NCI-H446 (cell line): ENCODE measurements at places on chromosomes 2 and 18.

DNA sequence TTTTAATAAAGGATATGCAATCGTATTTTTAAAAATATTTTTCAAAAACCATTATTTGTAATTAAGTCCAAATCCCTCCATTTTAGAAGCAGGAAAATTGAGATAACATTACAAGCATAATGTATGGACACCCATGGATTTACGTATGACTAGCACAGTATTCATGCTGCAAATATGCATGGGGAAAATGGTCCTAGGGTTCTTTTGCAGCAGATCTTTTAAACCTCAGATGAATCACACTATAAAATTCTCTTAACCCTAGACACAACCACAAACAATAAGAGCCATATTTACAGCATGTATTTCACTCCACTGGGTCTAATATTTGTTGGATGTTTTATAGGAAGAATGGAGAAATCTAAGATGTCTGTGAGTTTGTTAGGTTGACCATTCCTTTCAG is 453.4 kb downstream of the TGIF1 start:
- no peak for DNase-seq

DNA sequence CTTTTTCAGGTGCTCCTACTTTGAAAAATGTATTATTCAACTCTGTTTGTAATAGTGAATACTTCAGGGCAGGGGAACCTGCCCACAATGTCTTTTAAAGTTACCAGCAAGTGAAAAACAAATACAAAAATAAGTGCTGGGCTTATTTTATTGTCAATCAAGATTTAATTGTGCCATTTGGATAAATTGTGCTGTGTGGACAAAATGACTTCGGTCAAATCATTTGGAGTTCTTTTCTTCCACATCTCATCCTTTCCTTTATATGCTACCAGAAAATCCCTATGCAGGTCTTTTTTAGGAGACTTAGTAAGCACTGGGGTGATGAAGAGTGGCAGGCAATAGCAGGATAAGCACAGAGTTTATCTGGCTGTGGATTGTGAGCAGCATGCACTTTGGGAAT is 63.9 kb downstream of the NYAP2 start:
- no peak for DNase-seq

- DNase-seq = no peak
These were observed 88.0 kb upstream of the EFEMP1 start for GRCh38 chr2:56011624-56012023.

- no peak for DNase-seq
These were observed 2.7 kb downstream of the MIB1 start for GRCh38 chr18:21743166-21743832.

DNA sequence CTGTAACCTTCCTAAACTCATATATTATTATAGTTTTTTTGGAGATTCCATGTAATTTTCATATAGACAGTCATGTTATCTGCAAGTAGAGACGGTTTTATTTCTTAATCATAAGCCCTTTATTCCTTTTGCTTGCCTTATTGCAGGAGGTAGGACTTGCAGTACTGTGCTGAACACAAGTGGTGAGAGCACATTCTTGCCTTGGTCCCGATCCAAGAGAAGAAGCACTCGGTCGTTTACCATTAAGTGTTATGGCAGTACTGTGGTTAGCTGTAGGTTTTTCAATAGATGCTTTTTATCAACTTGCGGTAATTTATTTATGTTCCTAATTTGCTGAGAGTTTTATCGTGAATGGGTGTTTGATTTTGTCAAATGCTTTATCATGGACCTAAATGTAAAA is 305.7 kb downstream of the DYSF start:
- DNase-seq = no peak

DNA sequence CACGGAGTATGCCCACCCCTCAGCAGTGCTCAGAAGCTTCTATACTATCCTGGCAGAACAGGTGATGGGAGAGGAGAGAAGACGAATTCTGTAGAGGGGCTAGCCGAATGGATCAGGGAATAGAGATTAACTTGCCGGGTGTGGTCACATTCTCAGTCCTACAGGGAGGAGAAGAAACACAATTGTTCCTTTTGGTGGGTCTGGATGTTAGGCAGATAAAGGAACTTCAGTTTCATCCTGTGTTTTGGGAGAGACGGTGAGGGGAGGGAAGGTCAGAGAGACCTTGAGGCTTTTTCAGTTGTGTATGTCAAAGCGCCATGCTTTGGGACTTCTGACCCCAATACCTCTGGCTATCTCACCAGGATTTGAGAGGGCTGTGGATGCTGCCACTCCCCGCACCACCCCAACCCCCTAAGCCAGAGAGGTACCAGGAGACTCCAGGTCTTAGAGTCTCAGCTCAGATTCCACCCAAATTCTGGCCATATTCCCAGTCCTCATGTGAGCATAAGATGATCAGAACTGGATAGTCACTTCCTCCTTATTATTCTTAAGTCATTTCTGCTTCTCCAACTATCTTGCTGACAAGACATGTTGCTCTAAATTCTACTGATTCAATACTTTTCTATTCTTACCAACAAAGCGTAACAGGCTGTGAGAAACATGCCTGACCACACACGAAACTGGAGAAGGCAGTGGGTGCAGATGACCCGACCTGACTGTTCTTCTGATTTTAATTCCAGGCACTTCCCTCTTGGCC is 2.3 kb upstream of the TMEM37 start:
- DNase-seq = no peak

- no peak for DNase-seq
These were observed 18.2 kb upstream of the CCBE1 start for GRCh38 chr18:59715445-59715844.

- no peak for DNase-seq
These were observed 1.2 kb upstream of the C2orf72 start for GRCh38 chr2:231036131-231036530.

- no peak for DNase-seq
These were observed 26.0 kb upstream of the NOTO start for GRCh38 chr2:73176205-73176880.

DNA sequence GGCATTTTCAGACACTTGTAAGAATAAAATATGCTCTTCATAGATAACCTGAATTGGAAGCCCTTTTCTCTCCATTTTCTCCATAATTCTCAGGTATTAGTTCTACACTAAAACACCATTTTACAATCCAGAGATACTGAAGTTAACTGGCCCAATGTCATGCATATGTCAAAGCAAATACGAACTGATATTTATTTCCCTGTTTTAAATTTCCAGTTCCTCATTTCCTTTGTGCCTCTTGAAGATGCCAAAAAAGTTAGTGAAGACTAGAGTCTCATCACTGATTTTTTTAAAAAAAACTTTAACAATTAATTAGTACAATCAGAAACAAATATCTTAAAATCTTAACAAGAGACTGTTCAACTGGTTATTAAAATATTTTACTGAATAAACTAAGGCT is 52.8 kb upstream of the ITGB6 start:
- DNase-seq = no peak

- DNase-seq = no peak
These were observed 690 bp downstream of the SDC1 start for GRCh38 chr2:20224164-20224715.

DNA sequence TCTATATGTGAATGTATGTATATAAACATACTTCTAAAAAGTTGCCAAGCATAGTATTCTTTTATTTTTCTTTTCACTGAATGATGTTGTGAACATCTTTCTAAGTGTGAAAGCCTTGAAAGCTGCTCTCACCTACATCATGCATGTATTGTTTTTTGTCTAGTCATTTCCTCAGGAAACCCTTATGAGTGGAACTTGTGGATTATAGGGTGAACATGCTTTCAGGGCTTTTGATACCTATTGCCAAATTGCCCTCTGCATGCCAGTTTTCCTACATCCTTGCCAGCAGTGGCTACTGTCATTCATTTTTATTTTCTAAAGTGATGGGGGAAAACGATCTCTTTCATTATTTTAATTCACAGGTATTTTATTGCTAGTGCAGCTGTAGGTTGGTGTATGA is 78.3 kb downstream of the ADAM23 start:
- no peak for DNase-seq

DNA sequence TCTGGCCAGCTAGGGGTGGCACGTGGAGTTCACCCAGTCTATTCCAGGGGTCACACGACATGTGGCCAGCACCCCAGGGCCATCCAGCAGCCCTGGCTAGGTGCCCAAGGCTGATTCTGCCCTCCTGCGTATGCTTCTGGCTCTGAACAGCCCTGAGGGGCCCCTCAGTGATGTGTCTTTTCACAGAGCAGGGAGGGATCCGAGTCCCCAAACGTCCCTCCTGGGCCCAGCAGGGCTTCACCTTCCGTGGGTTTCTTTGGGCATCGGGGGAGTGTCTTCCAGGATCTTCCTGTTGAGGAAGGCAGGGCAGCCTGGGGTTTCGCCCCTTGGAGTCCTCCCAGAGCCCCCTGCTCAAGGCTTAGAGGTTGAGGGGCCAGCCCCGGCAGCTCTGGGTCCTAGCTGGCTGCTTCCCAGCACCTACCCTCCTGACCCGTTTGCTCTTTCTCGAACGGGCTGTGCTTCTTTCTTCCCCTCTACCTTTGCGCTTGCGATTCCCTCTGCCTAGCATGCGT is 165.9 kb downstream of the DYSF start:
- DNase-seq = no peak

- no peak for DNase-seq
These were observed 40.0 kb downstream of the TTC32 start for GRCh38 chr2:19861813-19862212.

DNA sequence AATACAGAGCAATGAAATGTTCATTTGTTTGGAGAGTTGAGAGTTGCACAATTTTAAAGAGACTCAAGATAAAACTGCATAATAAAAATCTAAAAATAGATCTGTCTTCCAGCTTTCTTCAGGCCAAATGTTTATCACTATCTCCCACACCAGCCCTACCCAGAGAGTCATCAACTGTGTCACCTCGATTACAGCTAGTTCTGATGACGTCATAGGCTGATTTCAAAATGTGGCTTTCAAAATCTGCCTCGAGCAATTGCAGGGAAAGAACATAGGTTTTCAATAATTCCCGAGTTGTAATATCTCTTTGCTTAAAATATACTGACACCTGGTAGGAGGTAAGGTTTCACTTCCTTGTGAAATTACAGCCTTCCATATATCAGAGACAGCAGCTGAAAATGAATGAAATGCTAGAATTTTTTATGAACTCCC is 677.6 kb upstream of the ID2 start:
- peak; percentile 12 for DNase-seq

DNA sequence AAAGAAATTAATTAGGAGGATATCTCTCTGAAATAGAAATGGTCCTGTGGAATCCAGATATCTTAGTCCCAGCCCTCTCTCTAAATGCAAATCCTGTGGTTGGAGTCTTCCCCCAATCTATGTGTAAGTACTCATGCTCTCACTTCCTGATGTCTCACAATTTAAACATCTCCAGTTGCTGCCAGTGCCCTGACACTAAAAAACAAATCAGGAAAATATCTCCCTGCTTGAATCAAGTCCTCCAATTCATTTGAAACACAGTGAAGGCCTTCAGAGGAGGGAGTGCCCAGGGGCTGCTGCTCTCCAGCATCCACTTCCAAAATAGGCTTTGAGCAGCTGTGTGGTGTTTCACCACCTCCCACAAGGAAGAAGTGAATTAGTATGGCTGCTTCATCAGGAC is 413.8 kb downstream of the RAD51AP2 start:
- no peak for DNase-seq

DNA sequence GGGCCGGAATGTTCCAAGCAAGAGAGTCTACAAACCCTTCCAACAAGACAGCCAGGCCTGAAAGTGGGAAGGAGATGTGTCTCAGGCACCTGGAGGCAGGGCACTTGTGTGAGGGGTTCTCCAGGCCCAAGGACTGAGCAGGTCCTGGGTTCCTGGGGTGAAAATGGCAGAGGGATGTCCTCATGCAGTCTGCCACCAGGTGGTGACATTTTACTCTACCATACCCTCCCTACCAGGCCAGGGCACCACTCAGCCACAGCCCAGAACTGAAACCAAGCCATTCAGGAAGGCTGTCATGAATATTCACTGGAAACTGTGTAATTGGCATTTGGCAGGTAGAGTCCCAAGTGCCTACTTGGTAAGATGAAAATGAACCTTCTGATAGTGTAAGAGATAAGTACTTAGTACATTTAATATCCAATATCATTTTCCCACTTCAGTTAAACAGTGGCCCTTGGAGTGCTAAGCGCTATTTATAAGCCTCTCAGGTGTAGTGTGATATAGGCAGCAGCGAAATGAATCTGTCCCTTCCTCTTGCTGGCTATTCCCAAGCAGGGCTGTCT is 185.1 kb downstream of the MYO5B start:
- peak; percentile 20 for DNase-seq

- DNase-seq = peak; percentile 79
These were observed 26.3 kb downstream of the ATP8B1 start for GRCh38 chr18:57776767-57777166.

DNA sequence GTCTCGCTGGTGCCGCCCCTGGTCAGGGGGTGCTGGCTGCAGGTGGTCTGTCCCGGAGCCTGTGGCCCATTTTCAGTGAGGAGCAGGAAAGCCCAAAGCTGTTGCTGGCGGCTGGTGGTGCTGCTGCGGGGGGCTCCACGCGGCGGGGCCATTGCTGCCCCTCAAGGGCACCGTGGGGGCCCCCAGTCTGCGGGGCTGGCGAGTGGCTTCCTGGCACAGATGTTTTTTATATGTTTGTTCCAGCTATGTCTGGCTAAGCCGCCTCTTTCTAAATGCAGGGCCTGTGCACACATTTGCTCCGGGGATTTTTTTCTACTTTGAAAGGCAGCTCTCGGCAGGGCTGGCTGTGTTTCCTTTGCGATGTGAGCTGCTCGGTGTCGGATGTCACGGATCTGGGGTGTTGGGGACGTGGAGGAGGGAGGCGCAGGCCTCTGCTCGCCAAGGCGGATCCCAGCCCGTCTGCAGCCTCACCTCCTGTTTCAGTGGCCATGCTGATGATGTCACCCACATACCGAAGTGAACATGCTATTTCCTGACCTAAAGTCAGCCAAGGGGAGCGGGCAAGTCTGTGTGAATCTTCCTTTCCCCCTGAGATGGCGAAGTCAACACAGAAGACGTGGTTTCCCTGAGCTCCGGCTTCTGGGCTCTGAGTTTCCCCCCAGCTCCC is 112.0 kb upstream of the CTDP1 start:
- no peak for DNase-seq

DNA sequence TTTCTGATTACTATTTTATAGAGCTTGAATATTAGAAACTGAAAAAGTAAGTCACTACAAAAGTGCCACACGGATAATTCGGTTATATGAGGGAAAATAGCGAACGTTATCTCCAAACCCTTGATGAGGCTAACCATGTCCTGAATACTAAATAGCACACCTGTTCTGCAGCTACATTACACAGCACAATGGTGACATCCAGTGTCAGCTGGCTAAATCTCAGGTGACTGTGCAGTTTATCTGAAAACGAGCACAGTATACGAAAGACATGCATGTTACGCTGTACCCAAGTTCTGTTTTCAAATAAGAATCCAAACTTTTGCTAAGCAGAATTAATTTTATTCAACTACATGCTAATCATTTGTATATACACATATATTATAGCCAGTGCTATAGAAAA is 9.0 kb downstream of the CCDC68 start:
- DNase-seq = no peak

- DNase-seq = no peak
These were observed 45.6 kb upstream of the GALNT3 start for GRCh38 chr2:165839610-165840009.

GRCh38 chr2:180829836-180830235 is 150.6 kb upstream of the UBE2E3 start:
- DNase-seq = no peak

DNA sequence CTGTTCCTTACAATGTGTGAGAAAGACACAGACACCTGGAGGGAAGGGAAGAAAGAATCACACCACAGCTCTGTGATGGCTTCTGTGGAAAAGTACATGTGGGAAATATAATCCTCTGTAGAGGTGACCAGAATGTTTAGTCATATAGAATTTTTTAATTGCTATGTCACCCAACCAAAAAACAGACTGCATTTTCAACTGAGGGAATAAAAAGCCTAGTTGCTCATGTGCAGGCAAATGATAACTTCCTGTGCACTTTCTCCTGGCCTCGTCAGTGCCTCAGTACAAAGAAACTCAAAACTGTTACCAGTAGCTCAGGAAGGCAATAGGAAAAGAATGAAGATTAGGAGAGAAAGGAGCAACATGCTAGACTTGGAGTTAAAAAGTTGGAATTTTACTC is 326.8 kb downstream of the OSR1 start:
- no peak for DNase-seq
